Naive thymus-derived CD4-positive, alpha-beta T cell (primary cell): ENCODE measurements at places on chromosomes 3 and 15.

- DNase-seq = no peak
Measured at GRCh38 chr3:39423436-39423970, 17.0 kb downstream of the RPSA start.

DNA sequence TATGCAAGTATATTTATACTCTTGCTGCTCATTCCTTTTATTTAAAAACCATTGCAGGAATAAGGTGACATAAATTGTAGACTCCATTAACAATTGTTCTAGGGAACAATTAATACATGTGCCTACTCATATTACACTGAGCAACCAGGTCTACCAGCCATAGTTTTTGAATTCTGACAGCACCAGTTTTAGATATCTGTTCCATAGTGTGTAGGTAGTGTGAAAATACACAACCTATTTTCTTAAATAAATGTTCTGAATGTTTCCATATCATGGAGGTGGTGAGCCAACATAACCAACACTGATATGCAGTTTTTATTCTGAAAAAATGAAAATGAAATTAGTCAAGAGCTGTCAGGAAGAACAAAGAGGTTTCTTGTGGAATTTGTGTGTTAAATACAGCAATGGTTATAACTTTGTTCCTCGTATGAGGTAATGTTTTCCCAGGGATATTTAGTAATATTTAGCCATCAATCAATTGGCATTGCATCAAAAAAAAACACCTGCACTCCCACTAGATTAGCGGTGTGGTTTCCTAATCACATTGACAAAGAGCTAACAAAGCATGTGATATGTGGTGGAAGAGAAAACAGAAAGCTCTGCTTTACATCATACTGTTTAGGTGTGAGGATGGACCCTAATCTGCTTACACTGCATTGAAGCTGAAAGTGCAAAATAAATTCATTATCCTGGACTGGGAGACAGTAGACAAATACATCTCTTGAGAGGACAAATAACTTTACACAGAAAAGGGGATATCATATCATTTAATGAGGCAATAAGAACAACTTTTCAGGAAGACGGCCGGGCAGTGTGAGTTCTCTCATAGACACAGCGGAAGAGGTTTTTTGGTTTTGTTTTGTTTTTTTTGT, 369.5 kb upstream of the THBS1 start:
- DNase-seq = no peak

GRCh38 chr15:96972201-96972600, 641.7 kb downstream of the NR2F2 start:
- DNase-seq = no peak

DNA sequence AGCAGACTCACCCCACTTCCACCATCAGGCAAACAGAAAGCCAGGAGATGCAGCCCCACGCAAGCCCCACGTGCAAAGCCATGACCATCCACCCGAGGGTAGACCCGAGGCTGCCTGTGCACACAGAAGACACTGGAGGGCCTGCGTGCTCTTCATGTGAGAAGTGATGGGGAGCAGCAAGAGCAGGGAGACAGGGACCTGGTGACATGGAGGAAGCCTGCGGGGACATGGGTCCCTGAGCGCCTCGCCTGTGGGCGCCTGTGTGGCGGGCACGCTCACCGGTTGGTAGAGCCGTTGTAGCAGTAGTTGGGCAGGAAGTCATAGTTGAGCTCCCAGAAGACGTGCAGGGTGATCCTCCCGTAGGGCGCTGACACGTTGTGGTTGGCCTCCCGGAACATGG, 65.0 kb downstream of the NIPA2 start:
- no peak for DNase-seq

DNA sequence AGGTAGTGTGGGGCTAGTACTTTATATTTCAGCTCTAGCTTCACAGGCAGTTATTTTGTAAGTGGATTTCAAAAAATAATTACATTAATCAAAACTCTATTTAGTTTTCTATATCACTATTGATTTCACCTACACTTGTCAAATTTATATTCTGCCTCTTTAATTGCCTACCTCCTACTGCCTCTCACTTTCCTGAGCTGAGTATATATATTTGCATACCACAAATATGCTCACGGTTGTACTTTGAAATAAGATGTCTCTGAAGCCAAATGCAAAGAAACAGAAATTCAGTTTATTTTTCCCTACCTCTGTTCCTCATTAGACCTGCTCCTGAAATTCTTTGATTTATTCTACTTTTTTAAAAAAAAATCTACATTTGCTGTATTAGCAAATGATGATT, 309.3 kb upstream of the TGFBR2 start:
- no peak for DNase-seq

DNA sequence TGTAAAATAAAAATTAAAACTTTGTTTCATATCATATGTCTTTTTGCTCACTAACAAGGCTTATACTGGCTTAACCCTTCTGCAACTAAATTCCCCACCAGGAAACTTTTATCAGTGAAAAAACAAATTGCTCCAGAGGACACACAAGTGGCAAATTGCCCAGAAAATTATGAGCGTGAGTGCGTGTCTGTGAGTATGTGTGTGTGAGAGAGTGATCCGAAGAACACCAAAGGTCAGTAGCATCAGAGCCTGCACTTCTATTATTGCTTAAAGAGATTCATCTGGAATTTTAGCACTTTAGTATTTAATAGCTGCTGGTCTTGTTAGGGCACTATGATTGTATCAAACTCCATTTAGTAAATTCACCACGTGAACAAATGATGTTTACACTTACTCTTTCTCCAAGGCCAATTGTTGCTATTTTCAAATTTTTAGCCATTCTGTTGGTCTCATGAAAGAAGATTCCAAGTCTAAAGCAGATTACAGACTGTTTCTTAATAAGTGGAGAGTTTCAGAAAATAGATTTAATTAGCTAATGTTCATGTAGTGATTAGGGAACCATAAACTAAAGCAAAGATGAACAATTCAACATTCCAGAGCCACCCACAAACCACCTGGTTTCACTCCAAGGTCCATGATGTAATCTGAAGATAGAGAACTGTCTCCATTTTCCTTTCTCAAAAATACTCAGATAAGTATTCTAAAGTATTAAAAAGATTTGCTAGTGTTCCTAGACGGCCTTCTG, 91.1 kb upstream of the IL12A start:
- no peak for DNase-seq

GRCh38 chr3:159857840-159858239, 130.8 kb upstream of the IL12A start:
- DNase-seq = no peak

GRCh38 chr3:4514916-4515315, 21.8 kb downstream of the ITPR1 start:
- DNase-seq = no peak

- DNase-seq = no peak
Measured at GRCh38 chr3:161413127-161413854, 42.0 kb upstream of the SPTSSB start.

DNA sequence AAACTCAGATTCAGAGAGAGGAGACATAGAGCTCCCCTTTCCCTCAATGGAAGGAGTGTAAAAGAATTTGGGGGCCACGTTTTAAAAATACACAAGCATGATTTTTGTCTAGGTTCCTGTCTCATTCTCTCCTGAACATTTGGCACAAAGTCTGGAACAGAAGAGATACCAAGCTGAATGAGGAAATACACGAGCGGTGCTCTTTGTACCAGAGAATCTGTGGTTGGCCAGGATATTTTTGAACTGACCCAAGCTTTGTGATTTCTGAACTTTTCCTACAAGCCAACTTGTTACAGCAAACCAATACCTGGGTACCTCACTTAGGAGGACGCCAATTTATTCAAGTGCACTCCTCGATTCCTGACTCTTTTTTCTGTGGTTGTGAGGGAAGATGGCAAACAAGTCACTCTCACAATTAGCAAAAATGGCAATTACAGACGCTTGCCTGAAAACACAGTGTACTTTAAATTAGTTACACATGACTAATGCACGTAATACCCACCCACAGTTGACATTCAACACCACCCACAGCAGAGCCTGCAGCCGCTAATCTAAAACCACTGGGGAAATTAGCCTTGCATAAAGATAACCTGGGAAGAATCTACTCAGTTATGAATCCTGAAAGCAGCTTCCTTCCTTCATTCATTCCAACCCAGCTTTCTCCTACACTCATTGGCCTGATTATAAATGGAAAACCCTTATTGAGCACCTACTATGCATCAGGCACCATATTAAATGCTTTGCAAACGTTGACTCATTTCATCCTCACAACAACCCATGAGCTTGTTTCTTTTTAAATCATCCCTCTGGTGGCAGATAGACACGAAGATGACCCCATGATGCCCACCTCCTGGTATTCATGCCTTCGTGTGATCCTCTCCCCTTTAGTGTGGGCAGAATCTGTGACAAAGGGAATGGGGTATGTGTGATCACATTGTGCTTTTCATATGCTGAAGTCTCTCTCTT, 293.5 kb downstream of the KBTBD8 start:
- DNase-seq = no peak

GRCh38 chr3:176767385-176767784, 429.9 kb downstream of the TBL1XR1 start:
- DNase-seq = no peak

- no peak for DNase-seq
Measured at GRCh38 chr3:126435456-126436315, 40.0 kb downstream of the ZXDC start.

DNA sequence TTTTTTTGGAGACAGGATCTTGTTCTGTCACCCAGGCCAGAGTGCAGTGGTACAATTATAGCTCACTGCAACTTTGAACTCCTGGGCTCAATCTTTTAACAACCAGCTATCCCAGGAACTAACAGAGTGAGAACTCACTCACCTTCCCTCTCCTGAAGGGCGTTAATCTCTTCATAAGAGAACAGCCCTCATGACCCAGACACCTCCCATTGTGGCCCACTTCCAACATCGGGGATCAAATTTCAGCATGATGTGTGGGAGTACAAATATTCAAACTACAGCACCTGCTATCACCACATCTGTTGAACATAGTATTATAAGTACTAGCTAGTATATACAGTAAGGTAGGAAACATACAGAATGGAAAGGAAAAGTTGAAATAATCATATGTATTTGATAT, 132.5 kb downstream of the DOCK3 start:
- no peak for DNase-seq

DNA sequence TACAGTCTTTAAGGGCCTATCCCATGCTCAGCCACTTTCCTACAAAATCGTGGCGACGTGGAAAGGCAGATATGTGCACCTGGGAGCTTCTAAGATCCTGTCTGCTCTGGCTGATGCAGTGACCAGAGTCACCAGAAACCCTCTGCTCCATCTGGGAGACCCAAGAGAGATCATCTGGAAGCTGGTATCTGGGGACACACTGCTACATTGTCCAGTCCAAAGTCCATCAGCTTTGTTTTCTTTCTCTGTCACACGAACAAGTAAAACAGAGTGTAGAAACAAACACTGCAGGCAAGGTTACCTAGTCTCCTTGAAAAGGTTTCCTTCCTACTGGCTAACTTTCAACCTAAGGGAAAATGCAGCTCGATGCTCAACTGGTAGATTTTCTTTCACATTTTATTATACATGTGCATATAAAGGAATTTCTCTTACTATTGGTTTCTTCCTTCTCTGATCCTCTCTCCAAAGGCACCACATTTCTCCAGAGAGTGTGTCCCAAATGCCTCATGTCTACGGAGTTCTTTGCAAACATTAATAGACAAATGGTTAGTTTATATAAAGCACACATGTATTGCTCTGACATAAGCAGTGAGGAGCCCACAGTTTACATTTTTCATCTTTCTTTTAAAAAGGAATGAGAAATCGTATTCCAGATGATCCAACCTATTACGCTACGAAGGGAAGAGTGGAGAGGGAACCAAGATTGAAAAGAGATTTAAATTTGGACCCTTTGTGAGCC, 8.3 kb upstream of the GREM1 start:
- no peak for DNase-seq

GRCh38 chr15:39273717-39274411, 307.0 kb upstream of the THBS1 start:
- no peak for DNase-seq

DNA sequence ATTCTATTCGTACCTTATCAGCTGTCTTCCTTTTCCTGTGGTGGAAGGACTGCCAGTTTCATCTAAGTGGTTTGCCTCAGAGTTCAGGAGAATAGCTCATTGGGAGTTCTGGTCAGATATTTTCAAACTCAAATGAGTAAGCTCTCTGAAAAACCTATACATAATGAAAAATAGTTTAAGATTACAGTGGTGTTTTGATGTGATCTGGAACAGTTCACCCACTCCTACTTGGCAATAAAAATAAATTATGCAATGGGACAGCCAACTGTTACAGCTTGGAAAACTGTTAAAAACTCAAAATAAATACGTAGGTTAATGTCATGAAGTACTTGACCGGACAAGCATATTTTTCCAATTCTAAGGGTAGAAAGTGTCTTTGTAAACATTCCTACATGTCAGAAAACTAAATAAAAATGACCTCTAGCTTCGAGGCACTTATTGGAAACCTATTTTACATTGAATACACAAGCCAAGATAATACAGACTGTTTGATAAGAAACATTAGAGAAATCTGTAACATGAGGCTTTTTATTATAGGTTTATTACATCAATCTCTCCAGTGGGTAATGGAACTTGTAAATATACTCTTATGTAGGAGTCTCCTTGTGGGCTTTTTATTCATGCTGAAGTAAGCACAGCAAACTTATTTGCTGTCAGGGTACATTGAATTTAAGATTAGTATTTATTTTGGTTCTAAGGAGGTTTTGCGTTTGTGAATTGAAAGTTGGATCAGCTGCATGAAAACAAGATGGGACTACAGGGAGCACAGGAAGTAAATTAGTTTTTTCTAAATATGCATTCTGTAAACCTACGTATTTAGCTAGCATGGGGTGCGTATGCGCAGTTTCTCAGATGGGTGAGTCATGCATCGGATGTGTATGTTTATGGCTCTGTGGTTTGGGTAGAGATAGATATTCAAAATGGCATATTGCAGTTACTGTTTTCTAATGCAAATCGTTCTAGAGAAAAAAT, 453.1 kb downstream of the IL5RA start:
- DNase-seq = no peak

GRCh38 chr3:186235554-186235953, 126.5 kb downstream of the DGKG start:
- no peak for DNase-seq

GRCh38 chr3:64355401-64355807, 130.1 kb upstream of the PRICKLE2 start:
- no peak for DNase-seq

- DNase-seq = peak; percentile 59
Measured at GRCh38 chr15:59792359-59792758, 103.2 kb upstream of the BNIP2 start.

- no peak for DNase-seq
Measured at GRCh38 chr3:175512700-175513099, 653.6 kb downstream of the NAALADL2 start.

DNA sequence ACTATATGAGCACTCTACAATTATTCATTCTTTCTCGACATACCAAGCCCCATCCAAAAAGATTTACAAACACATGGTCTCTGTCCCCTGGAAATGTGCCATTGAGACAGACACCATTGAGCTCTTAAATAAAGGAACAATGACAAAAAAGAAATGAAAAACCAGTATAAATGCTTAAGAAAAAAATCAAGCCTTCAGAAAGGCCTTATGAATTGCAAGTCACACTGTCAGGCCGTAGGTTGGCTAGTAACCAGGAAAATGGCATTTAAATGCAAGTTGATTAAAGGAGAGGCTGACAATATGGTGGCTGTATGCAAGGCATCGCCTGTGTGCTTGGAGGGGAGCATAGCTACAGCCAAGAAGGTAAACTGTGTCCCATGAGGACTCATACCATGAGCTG, 49.7 kb downstream of the SRGAP3 start:
- DNase-seq = no peak

- DNase-seq = no peak
Measured at GRCh38 chr15:68341760-68342725, 64.5 kb downstream of the FEM1B start.

GRCh38 chr15:50355980-50356379, 982 bp upstream of the GABPB1 start:
- DNase-seq = no peak

- DNase-seq = no peak
Measured at GRCh38 chr3:160945336-160945735, 159.8 kb downstream of the B3GALNT1 start.

GRCh38 chr3:67067251-67067650, 69.1 kb downstream of the KBTBD8 start:
- DNase-seq = no peak
